GM20000 (cell line): ENCODE measurements at places on chromosomes 1 and 21.

DNA sequence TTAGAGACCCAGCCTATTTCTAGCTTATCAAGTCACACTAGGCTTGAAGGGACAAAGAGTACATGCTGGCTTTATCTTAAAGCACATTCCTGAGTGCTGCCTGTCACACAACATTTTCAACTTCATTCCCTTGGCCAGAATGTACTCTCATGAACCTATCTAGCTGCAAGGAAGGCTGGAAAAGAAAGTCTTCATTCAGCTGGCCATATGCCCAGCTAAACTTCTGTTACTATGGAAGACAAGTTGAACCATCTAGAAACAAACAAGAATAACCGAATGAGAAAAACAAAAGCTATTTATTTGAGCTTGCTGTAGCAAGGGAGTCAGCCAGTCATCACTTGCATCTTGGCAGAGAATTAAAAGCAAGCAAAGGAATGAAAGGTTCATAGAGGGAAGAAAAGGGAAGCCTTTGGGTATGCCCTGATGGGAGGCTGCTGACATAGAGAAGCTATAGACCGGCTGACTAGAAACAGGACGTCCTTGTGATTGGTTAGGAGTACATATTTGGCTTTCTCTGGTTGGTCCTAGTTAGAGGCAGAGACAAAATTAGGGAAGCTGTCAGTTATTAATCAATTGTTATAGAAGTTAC lies 108.4 kb downstream of the NEK7 start:
- DNase-seq, result no peak

GRCh38 chr1:234965111-234965510 lies 163.5 kb downstream of the TOMM20 start:
- DNase-seq, result no peak

DNA sequence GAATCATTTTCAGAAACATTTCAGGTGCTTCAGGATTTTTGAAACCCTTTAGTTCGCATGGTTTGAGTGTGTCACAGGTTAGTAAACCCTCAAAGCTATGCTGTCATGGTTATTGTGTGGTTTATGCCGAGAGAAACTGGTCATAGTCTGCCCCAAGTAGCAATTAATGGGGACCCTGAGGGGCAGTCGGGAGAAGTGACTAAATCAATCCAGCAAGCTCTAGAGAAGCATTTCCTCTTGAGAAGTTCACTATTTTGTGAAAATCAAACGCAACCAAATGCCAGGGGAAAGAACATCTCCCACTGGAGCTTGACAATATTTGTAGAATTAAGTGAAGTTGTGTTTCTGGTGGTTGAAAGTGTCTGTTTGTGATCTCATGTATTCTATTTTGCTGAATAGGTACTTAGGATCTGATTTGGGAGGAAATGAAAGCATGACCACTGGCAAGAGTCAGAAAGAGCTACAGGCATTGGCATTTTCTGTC lies 63.0 kb upstream of the BACH1 start:
- DNase-seq, result peak; percentile 30

- DNase-seq, result peak; percentile 34
Measured at GRCh38 chr1:87024936-87025540, 110.6 kb downstream of the HS2ST1 start.

DNA sequence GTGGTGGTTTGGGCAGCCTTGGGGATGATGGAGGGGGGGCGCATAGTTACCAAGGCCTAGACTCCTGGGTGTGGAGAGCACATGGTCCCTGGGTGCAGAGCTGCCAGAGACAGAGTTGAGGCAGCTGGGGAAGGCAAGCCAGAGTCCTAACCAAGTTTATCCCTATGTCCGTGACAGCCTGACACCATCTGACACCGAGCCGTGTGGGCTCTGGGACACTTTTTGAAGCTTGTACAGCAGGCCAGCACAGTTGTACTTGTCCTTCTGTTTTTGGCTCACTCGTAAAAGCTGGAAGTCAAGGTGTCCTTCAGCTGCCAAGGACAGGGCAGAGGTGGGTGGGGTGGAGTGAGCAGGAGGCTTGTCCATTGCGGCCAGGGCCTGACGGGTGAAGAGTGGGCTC lies 28.5 kb downstream of the SLC26A9 start:
- DNase-seq, result no peak

- peak; percentile 37 for DNase-seq
Measured at GRCh38 chr1:231420959-231421545, 1.0 kb downstream of the EGLN1 start.

DNA sequence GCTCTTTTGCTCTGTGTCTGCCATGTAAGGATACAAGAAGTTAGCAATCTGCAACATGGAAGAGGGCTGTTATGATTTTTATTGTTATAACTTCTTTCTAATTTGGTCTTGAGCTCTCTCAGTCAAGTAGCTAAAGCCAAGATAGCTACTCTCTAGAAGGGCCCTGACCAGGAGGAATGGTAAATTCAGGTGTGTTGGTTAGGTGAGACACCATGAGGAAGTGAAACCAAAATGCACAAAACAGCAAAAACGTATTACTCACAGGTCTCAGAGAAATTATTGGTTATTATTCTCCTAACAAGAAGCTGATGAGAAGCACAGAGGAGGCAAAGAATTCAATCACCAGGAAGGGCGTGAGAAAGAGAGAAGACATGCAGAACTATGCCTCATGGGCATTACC lies 51.8 kb upstream of the INSL5 start:
- no peak for DNase-seq

DNA sequence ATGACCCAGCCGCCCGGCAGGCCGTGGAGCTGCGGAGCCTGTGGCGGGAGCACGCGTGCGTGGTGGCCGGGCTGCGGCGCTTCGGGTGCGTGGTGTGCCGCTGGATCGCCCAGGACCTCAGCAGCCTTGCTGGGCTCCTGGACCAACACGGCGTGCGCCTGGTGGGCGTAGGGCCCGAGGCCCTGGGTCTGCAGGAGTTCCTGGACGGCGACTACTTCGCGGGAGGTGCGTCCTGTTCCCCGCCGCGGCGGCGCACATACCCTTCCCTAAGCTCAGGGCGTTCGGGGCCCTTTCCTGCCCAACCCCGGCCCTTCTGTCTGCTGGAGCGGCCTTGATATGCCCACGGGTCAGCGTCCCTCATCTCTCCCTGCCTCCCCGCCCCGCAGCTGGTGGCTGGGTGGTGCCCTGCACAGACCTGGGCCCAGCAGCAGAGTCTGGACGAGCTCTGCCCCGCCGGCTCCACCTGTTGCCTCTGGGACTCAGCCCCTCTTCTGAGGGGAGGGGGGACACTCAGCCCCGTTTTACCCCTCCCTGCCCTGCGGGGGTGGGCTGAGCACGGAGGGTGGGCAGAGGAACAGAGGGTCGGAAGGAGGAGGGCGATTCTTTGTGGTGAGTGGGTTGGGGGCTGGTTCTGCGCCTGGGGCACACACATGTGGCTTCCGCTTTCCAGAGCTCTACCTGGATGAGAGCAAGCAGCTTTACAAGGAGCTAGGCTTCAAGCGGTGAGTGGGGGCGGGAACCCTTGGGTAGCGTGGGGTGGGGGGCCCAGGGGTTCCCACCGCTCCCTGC lies 688 bp downstream of the PRXL2B start:
- peak; percentile 48 for DNase-seq

DNA sequence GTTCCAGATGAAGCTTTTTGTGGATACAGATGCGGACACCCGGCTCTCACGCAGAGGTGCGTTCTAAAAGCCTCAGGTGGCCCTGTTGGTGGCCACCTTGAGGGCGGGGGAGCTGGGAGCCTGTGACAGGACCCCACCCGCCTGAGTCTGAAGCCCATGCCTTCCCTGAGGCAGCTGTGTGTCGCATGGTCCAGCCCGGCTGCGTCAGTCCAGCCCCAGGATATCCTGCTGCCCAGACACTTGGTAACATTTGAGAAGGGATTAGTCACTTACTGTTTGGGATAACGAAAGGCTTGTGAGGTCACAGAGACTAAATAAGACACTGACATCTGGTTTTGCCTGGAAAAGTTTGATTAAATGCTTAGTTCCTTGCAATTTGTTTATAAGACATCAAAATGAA lies 68.9 kb downstream of the UCK2 start:
- no peak for DNase-seq

- no peak for DNase-seq
Measured at GRCh38 chr1:34425046-34425445, 248.3 kb downstream of the C1orf94 start.

DNA sequence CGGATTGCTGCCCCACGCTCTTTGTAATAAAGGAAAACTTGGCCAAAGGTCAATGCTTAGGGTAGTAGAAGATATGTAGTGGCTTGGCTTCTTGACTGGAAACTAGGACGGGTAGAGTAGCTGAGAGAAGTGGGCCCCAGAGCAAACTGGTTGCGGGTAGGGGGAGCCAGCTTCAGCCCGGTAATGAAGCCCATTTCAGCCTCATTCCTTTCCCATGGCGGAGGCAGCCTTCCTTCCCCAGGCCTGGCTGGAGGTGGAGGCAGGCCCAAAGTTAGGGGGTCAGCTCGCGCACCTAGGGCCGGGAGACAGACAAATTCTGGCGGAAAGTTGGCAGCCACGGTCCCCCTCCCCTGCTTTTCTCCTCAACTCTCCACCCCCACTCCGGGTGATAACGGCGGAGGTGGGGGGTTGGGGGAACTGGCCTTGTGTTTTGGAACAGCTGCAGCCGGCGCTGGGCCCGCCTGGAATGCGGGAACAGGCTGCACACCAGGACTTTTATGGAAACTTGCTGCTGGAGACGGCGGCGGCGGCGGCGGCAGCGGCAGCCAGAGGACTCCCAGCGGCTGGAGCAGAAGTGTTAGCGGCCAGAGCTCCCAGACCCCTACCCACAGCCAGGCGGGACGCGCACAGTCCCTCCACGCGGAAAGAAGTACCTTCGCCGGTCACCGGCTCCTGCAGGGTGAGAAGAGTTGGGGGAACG lies at the start of gene NEXN:
NEXN (plus strand) TSS at position 544 of the 700 bp plus-strand sequence. CDS start 27,483 bp downstream, outside the sequence.
- no peak for DNase-seq

GRCh38 chr1:4428711-4429110 lies 225.7 kb upstream of the AJAP1 start:
- no peak for DNase-seq

- no peak for DNase-seq
Measured at GRCh38 chr1:171434717-171435346, 50.5 kb upstream of the PRRC2C start.

DNA sequence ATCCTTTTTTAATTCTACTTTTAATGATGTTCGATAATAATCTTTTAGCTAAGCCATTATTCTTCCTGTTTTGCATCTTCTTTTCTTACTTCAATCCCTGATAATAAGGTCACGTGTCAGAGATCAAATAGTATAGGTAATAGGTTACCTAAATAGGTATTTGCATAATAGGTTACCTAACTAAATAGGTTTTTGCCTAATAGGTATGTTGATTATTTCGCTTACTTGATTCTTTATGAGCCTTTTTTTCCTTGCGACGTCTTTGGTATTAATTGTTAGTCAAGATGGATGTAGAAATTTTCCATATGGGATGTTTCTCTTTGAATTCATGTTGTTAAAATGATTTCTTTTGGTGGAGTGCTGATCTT lies 2.5 kb downstream of the GGPS1 start:
- no peak for DNase-seq

DNA sequence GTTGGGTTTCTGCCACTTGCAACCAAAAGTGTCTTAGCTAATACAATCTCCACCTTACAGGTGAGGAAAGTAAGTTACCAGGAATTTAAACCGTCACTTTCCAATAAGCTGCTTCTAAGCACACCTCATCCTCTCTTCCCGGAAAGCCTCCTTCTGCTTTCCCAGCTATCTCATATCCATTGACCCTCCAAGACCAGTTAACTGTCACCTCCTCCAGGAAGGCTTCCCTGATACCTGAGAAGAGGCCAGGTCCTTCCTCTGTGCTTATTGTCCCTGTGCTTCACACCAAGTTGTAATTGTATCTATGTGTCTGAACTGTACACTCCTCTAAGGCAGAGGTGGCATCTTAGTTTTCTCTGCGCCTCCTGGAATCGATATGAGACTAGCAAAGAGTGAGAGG lies 11.2 kb upstream of the MATN1 start:
- DNase-seq, result no peak

DNA sequence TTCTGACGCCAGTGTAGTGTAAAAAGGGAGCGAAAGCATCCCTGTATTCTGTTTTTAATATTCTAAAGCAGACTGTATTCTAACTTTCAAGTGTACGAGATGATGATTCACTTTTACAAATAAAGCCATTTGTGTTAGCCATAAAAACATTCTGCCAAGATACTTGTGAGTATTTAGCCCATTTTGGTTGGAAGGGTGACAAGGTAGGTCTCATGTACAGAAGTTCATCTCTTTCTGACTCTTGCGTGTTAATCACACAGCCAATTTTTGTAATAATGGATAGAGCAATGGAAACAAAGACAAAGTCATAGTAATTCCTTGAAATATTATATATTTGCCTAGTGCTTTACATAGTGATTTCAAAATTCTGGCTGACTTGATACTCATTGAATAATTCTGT lies 125.3 kb upstream of the GREM2 start:
- no peak for DNase-seq

GRCh38 chr1:220826729-220827128 lies 40.0 kb downstream of the MTARC1 start:
- no peak for DNase-seq

GRCh38 chr1:110282395-110282794 lies 56.8 kb upstream of the RBM15 start:
- no peak for DNase-seq

DNA sequence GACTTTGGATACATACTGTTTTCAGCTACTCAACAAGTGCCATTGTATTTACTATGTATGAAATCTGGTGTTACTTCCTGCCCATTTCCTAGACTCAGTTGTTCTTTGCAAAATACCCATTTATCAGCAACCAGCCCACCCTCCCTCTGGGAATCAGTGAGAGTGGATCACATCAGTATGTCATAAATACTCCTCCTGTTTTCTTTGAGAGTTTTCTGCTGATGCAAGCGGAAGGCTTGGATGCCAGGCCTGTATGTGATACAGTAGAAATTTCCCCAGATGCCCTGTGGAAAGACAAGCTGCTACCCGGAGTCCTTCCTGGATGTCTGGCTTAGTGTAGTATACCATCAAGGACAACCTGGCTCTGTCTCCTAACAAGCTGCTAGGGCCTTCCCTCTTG lies 2.4 kb upstream of the PTPRC start:
- no peak for DNase-seq

DNA sequence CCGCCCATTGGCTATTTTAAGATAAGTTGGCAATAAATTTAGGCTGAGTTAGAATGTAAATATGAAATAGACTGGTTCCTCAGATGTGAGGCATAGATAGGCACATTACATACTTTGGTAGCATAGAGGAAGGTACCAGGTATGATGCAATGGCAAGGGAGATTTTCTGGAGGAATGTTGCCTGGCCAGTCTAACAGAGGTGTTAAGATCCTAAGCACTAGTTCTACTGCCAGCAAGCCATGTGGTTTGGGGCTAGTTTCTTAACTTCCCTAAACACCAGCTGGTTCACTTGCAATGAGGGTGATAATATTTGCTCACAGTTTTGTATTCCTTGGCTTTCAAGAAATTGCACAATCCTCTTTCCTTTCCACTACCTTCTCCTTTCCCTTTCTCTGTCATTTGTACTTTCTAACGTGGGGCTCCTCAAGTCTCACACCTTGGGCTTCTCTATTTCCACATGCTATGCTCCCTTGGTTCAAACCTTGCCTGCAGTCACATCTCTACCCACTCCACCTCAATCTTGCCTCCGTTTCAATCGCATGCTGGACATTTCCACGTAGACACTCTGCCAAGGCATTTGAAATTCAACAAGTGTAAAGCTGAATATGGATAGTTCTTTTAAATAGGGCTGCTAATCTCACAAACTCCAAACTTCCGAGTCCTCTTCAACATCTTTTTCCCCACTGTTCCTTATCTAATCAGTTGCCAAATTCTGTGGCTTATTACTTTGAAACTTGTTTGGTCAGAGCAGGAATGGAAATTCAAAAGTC lies 4.7 kb upstream of the CD55 start:
- no peak for DNase-seq
